Stimulated activated CD4-positive, alpha-beta T cell treated with anti-CD3 and anti-CD28 coated beads, Interleukin-12 subunit alpha, Interleukin-12 subunit beta, amount 100 ng/mL, for 4 hours (primary cell): ENCODE measurements at places on chromosomes 1 and 21.

DNA sequence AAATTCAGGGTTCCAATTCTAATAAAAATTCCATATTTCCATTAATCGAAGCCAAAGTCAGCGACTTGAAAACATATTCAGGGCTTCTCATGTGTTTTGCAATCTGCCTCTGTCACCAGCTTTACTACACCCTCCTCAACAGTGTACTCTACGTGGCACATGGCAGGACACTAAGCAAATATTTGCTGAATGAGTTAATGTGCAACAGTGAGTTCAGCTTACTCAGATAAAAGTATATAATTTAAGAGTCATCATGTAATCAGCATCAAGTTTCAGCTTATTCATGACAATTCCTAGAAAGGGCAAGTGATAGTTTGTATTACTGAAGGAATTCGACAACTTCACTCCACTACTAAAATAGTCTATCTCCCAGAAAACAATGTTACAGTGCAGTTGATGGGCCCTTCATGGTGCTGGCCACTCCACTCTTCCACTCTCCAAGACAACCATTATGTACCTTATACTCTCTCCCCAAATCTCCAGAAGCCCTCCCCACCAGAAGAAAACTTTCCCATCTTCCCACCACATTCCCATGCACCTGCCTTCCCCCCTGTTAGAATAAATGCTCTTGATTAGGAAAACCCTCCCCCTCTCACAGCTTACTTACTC lies 97.3 kb downstream of the TTLL7 start:
- DNase-seq = no peak

- no peak for DNase-seq
These were observed 39.8 kb downstream of the TGFBR3 start for GRCh38 chr1:91846007-91846638.

DNA sequence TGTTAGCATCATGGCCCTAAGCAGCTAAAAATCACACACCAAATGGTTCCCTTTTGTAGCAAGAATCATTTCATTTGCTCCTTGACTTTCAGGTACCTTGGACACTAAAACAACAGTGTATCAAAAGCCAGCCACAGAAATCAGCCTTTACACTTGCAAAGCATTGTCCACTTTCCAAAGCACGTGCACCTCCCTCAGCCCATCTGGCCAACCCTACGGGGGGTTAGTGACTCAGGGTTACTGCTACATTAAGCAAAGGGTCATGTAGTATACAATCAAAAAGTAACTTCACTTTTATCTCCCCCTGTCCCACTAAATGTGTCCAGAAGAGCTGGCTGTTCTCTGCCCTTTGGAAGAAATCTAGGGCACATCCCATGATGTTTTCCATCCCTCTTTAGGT lies 149.7 kb downstream of the HIVEP3 start:
- no peak for DNase-seq

DNA sequence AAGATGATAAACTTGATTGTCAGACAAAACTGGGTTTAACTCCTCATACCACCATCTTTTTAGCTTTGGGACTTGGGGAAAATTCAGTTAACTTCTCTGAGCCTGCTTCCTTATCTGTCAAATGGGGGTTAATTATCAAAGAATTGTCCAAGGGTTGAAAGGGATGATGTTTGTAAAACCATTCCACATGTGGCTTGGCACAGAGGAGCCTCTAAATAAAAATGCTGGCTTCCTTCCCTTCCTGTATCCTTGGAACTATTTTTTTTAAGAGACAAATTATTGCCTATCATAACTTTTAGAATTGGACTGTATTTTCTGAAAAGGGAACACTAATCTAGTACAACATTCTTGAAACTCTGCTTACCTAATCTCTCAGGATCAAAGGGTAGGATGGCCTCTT lies 143.4 kb upstream of the USP24 start:
- no peak for DNase-seq

DNA sequence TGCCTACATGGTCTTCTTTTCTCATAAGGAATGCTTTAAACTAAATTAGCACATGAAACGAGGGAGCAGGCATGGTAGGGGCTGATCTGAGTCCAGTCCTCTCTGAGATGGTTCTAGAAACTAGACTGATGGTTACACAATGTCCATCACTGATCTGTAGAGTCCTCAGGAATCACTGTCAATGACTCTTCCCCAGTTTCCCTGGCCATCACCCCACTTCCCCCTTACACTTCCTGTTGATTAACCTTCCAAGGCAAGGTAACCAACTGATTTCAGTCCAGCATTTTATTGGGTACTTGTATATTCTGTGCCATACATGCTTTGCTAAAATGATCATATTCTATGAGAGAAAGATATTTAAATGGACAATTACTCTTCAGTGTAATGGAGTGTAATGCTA lies 100.6 kb upstream of the ARTN start:
- no peak for DNase-seq

DNA sequence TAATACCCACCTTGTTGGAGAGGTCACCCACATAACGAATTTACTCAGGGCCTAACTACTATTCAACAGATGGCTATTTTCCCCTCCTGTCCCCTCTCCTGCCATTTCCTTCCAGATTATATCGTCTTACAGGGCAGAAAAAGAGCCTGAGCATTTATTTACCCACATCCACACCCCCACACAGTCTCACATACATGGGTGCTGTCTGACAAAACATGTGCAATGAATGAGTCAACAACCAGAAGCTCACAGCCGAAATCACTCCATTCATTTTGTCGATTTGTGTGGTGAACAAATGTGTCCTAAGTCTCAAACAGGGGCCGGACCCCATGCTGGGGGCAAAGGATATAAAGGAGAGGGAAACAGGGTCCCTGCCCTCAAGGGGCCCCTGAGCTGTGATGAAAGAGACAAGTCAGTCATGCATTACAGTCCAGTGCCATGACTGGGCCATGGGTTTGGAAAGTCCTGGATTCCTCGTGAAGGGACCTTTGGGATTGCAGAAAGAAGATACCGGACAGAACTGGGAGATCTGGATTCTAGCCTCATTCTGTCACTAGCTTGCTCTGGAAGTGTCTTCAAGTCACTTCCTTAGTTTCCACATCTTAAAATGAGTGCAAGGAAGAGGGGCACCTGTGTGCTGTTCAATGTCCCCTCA lies 16.4 kb upstream of the ZNF683 start:
- no peak for DNase-seq
